ENCODE measurements at places on chromosomes 2 and 18.

GRCh38 chr2:18849841-18850578, 260.6 kb upstream of the NT5C1B start:
- DNase-seq: no peak

DNA sequence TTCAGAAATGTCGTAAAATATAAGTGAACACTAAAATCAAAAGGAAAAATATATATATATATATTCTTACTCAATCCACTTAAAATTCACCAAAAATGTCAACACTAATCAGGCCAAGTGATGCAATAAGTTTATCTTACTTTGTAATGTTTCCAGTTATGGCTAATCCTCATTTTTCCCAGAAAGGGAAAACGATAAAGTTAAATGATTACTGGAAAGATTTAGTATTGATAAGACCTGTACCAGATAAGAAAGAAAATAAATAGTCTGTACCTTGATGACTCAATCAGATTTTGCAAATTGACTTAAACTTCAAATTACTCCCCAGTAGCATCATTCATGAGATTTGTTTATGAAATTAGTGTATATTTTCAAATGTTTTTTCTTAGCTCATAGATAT, 407.0 kb downstream of the LRP1B start:
- DNase-seq: no peak

- DNase-seq: no peak
Observed at GRCh38 chr2:102044967-102045489, 53.3 kb downstream of the IL1R2 start.

- DNase-seq: no peak
Observed at GRCh38 chr18:21194871-21195771, 46.9 kb upstream of the GREB1L start.
